ENCODE measurements at places on chromosomes 7 and 10. TPM values are rescaled to one million over a fixed set of nuclear protein-coding genes. Genes with fewer than 3 reads are reported as not detected.

The CRHR2 gene
- total RNA-seq, result not detected

The SYT15B gene
- not detected for total RNA-seq

The ABI1 gene
- 18.6 TPM for total RNA-seq

The OR2A1 gene
- total RNA-seq, result 0.27 TPM

The KIAA1549 gene
- 3.7 TPM for total RNA-seq

The ADAM12 gene
- 82.7 TPM for total RNA-seq

The SNCG gene
- total RNA-seq, result 2.8 TPM
